ENCODE measurements at places on chromosomes 2 and 18.

- DNase-seq, result peak; percentile 79
- peaks cover 56% of the 10 kb centered on the region for H3K4me1 ChIP-seq
- H3K4me3 ChIP-seq, result peak overlapping the region; percentile 13
These were observed 59.5 kb downstream of the TMEM131 start for GRCh38 chr2:97936199-97936598.

DNA sequence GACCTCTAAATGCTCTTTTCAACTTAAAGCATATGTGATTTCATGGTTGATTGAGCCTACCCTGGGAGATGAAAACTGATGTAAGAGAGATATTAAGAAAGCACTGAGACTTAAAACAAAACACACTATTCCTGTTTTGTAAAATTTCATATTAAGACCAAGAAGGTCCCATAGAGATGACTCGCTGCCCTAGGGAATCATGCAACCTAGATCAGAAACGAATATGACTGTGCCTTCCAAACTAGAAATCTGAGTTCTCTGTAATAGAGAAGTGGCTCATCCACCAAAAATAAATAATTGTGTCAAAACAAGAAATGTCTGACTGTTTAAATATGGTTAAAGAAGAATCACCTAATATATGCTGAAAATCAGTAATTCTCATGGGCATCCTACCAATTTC is 776.8 kb upstream of the SOX11 start:
- no peaks in the 10 kb centered on the region for H3K27me3 ChIP-seq
- H3K4me1 ChIP-seq, result no peaks in the 10 kb centered on the region
- no peaks in the 10 kb centered on the region for H3K36me3 ChIP-seq
- no peak overlapping the region for H3K27ac ChIP-seq

DNA sequence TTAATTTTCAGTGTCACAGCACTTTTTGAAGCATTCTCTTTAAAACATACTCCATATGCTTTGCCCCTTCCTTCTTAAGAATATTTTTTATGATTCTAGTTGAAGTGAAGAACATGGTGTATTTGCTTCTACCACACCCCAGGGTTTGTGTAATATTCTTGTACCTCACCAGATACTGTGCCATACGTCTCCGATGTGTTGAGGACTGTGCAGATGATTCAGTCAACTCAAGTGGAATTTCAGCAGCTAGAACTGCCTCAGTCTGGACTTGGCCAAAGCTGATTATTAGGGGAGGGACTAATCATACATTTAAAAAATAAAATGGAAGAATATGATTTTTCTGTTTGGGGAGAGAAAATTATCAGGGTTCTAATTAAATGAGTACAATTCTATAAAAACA is 115.7 kb downstream of the MYO1B start:
- no peaks in the 10 kb centered on the region for H3K4me1 ChIP-seq
- no peaks in the 10 kb centered on the region for H3K36me3 ChIP-seq
- H3K27me3 ChIP-seq, result no peaks in the 10 kb centered on the region
- no peak overlapping the region for H3K27ac ChIP-seq

DNA sequence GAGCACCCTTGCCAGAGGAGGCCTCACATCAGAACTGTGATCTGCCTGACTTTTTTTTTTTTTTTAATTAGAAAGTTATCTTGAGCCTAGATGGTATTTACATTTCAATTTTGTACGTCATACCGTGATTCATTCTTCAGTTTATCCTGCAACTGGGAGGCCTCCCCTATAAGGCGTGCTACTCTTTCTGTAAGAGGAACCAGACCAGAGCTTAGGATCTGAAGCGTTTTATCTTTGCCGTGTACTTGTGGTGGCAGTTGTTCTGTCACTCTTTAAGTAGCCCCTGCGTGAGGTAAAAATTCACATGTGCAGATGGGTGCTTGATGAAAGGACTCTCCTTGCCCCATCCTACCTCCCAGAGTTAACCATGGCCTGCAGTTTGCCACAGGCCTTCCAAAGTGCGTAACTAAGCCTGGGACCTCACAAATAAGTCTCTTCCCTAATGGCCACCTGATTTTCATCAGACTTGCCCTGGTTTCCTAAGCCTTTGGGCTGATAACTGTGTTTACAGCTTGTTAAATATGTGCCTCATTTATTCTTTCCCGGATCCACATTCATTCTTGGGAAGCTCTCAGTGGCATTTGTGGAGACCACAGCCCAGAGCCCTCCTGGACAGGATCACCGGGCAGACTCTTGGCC is 96.0 kb downstream of the MTCL1 start:
- H3K4me3 ChIP-seq, result no peak overlapping the region
- H3K4me1 ChIP-seq, result peaks cover 15% of the 10 kb centered on the region
- no peaks in the 10 kb centered on the region for H3K27me3 ChIP-seq
- H3K36me3 ChIP-seq, result no peaks in the 10 kb centered on the region
- H3K27ac ChIP-seq, result no peak overlapping the region

- peaks cover 39% of the 10 kb centered on the region for H3K4me1 ChIP-seq
- DNase-seq, result no peak
- no peaks in the 10 kb centered on the region for H3K27me3 ChIP-seq
- H3K4me3 ChIP-seq, result no peak overlapping the region
- no peak overlapping the region for H3K27ac ChIP-seq
These were observed 69.8 kb downstream of the BCL2 start for GRCh38 chr18:63249771-63250170.

- no peaks in the 10 kb centered on the region for H3K36me3 ChIP-seq
- H3K27ac ChIP-seq, result no peak overlapping the region
- DNase-seq, result no peak
- no peak overlapping the region for H3K4me3 ChIP-seq
- H3K4me1 ChIP-seq, result no peaks in the 10 kb centered on the region
These were observed 77.6 kb upstream of the SNTG2 start for GRCh38 chr2:873027-873426.

DNA sequence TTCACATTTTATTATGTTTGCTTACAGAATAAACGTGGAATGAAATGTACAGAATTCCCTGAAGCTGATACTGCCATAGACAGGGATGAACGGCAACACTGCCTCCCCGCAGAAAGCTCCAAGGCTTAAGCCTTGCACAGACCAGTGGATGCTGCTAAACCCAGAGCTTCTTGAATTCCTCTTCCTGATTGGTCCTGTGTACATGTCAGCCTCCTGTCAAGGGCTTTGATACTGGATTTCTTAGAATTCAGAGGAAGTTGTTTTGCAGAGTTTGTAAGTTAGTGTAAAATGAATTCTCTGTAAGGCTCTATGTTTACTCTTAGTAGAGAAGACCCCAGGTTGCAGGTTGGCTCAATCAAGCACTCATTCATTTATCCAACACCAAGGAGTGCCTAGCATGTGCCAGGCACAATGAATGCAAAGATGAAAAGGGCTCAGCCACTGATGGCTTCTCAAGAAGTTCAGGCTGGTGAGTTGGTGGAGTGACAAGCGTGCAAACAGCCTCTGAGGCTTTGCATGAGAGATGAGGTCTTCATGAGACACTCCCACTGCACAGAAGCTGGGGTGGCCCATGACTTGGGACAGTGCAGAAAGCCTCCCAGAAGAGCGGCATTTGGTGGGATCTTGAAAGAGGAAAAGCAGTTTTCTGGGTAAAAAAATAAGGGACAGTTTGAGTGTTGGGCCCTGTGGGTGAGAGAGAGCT is 50.4 kb downstream of the ACKR3 start:
- H3K4me3 ChIP-seq, result no peak overlapping the region
- H3K27ac ChIP-seq, result no peak overlapping the region
- no peaks in the 10 kb centered on the region for H3K27me3 ChIP-seq
- H3K4me1 ChIP-seq, result no peaks in the 10 kb centered on the region
- no peak for DNase-seq

DNA sequence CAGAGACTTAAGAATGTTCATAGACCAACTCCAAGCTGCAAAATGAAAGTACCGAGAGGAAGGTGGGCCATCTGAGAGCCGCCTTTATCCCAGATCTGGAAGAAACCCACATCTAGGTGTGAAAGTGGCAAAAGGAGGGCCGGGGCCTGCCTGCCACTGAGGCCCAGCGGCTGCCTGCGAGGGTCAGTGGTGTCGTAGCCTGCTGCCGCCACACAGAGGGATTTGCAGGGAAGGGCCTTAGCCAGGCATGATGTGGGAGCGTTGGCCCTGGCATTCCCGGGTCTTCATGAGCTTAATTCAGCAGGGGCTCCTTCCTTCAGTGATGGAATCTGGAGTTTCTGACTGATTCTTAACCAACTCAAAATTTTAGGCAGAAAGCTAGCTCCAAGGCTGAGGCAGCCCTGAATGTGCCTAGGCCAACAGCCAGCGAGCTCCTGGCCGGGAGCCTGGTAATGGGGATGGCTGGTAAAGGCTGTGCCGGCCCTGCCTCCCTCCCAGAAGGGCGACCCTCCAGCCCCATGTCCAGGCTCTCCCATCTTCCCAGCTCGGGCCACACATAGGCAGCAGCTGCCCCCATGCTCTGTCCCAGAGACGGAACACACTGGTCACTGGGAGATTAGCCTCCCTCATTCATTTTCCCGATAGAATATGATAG is 230.1 kb downstream of the AGAP1 start:
- DNase-seq, result peak; percentile 39
- H3K27me3 ChIP-seq, result no peaks in the 10 kb centered on the region
- peak overlapping the region; percentile 46 for H3K27ac ChIP-seq
- H3K4me1 ChIP-seq, result peaks cover 34% of the 10 kb centered on the region

DNA sequence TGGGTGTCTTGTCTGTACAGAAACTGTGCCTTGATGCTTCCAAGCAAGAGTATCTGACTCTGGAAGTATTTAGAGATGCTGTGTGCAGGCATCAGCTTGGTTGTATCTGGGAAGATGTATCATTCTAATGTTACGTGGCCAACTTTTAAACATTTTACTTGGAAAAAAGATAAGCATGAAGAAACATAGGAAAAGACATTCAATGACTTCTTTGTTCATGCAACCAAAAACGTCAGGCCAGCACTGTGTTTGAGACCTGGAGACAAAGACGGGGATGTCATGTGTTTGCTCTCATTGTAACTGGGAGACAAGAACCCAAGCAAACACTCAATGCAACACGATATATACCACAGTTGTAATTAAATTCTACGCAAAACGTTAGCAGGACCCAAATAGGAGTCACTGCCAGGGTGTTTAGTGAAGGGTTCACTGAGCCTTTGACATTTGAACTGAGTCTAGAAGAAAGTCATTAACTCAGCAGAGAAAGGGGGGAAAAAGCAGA is 8.9 kb upstream of the SESTD1 start:
- no peak overlapping the region for H3K27ac ChIP-seq
- H3K27me3 ChIP-seq, result no peaks in the 10 kb centered on the region
- DNase-seq, result no peak
- H3K36me3 ChIP-seq, result no peaks in the 10 kb centered on the region

GRCh38 chr2:120867290-120868241 is 131.9 kb downstream of the GLI2 start:
- DNase-seq, result peak; percentile 86
- peak overlapping the region; percentile 60 for H3K27ac ChIP-seq
